NCI-H774 (cell line): ENCODE measurements at places on chromosomes 1 and 21.

DNA sequence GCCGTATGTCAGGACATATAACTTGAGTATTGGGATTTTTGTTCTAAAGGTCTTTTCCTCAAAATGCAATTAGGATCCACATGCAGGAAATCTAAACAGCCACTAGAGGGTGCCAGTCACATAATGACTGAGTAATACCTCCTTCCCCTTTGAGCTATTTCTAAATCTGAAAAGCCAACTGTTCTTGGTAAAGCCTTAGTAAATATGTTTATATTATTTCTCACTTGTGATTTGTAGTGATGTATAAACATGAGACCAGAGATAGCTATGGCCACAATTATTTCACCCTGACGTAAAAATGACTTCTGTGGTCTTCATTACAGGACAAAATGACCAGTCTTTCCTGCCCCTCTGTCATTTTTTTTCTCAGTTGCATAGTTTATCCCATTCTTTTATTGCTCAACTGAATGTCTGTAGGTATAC lies 41.0 kb upstream of the DR1 start:
- DNase-seq: peak; percentile 44

DNA sequence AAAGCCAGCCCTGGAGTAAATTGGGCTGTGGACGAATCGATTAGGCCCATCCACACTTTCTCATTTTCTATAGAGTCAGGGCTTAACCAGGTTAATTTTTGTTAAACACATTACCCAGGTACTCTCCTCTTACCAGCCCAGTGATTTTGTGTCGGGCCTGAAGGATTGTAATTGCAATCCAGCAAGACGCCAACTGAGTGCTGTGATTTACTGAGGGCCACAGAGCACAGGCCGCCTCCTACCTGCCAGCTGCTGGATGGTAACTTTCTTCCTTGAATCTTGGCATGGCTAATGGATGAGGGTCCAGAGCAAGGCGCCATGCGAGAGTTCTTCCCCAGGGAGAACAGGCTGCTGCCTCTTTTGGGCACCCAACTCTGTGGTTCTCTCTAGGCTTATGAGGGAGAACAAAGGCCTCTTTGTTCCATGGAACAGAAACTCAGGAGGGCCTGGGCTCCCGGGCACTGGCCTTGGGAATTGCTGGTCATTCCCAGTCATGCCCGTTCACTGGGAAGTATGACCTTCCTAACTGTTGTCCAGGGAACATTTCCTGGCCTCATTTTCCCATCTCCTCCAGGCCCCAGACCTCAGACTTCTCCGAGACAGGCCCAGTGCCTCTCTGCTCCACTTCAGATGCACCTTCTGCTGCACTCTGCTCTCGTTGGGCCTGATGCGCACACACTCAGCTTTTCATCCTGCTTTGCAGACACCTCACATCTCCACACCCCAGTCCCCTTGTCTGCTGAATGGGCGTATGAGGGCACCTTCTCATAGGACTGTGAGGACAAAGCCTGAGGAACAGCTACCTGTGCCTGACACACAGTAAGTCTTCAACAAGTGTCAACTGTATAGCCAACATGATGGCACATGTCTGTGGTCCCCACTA lies 57.3 kb downstream of the SYF2 start:
- no peak for DNase-seq

DNA sequence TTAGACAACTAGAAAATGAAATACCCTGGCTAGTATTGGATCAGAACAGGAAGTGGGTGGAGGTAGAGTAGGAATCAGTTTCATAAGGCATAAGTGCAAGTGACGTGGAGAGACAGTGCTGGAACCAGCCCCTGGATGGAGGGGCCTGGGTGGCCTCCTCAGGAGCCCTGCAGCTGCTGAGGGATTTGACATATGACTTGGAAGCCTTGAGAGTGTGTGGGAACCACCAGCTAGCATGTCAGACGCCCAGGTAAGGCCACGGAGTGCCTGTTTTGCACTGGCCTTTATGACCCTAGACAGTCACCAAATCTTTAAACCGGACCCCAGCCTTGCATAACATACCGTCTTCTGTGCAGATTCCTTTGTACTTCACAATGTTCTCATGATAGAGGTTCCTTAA lies 94.4 kb downstream of the RAVER2 start:
- DNase-seq: no peak

DNA sequence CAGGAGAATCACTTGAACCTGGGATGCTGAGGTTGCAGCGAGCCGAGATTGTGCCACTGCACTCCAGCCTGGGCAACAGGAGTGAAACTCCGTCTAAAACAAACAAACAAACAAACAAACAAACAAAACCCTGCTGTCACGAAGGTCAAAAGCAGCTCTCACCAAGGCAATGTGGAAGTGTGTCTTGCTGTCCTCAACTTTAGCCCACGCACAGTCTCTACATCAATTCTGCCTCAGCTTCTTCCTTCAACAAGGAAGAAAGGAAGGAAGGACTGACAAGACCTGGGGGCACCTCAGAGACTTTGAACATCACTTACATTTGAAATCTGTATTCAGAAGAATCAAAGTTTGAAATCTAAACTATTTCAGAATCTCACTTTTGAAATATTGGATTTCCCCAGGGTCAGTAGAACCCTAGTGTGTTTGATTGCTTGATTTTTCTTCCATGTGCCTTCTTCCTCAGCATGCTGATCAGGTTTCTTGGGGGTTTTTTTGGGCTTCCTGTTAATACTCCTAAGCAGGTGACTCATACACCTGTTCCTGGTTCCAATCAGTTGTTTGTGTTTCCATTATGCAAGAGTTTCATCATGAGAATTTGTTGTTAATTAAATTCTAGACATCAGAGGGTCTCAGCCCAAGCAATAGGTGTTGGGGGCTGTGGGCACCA lies 6.5 kb upstream of the CSTB start:
- no peak for DNase-seq
